ENCODE measurements at places on chromosomes 5 and 9.

GRCh38 chr5:95035891-95036685, 248.8 kb downstream of the MCTP1 start:
- no peak for DNase-seq

- no peak for DNase-seq
These were observed 106.2 kb downstream of the ADAMTS12 start for GRCh38 chr5:33785571-33785970.

GRCh38 chr9:137967280-137967953, 89.8 kb downstream of the CACNA1B start:
- peak; percentile 4 for DNase-seq

- DNase-seq = peak; percentile 66
These were observed 7.2 kb upstream of the KLHL3 start for GRCh38 chr5:137743031-137743640.

GRCh38 chr9:81028504-81028903, 660.8 kb downstream of the TLE1 start:
- no peak for DNase-seq

Measured in renal cortex interstitium (tissue), 15 donors.